Kidney capillary endothelial cell (primary cell): ENCODE measurements at places on chromosomes 11 and 22.

DNA sequence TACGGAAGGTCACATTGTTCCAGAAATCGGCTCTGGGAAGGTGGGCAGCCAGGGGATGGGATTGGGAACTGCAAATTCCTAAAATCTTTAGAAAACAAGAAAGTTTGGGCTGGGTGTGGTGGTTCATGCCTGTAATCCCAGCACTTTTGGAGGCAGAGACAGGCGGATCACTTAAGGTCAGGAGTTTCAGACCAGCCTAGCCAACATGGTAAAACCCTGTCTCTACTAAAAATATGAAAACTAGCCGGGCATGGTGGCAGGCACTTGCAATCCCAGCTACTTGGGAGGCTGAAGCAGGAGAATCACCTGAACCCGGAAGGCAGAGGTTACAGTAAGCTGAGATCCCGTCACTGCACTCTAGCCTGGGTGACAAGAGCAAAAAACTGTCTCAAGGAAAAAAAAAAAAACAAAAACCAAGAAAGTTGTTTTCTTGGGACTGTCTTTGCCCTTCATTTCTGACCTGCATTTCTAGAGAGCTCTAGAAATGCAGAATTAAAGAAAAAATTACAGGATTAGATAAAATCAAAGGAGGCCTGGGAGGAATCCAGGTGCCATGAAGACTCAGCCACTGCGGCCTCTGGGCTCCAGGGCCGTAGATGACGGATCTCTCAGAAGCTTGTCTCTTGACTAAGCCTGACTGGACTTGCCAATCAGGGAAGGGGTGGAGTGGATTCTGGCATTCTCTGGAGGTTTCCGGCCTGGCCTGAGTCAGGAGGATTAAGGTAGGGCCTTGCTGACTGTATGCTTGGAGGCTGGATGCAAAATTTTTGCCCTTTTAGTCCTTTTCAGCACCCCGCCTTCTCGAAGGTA, 5.3 kb upstream of the MALAT1 start:
- peak; percentile 79 for DNase-seq

- no peak for DNase-seq
Measured at GRCh38 chr22:40002935-40003715, 8.4 kb downstream of the FAM83F start.

GRCh38 chr11:130096823-130097222, 27.1 kb downstream of the APLP2 start:
- no peak for DNase-seq

DNA sequence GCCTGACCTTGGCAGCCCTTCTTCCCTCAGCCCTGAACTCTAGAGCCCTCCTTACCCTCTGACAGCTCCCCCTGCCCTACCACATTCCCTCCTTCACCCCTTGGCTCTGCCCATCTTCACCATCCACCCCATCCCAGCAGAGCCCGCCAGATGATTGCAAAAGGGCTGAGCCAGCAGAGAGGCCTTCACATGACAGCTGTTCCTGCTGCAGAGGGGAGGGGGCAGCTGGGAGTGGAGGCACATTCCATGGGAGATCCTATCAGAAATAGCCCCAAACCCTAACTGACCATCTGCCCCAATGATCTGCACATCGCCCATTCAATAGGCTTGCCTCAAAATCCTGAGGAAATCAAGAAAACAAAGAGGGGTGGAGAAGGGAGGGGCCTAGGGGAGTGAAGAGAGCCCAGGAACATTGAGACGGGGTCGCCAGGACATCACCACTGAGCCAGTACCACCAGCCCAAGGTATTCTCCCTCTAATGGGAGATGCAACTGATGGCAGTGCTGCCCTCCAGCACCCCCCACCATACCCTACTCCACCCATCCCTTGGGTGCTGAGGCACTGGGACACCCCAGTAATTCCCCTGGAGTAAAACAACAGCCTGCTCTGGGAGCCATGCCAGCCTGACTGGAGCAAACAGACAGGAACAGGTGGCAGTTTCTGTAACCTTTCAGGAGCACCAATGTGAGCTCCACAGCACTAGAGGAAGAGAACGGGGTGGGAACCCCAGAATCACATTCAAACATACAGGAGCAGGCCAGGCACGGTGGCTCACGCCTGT, 8.0 kb upstream of the AHNAK start:
- no peak for DNase-seq

- no peak for DNase-seq
Measured at GRCh38 chr22:44407987-44408828, 89.8 kb downstream of the RTL6 start.

- DNase-seq: no peak
Measured at GRCh38 chr11:26578998-26579661, 7.1 kb upstream of the MUC15 start.

- DNase-seq: peak; percentile 91
Measured at GRCh38 chr11:120335908-120336640, at the start of gene ARHGEF12. Gene ARHGEF12, plus strand, starts transcription at chr11:120336413. Its CDS starts 831 bp downstream, at chr11:120337244.

- no peak for DNase-seq
Measured at GRCh38 chr22:17903564-17904295, 120.6 kb downstream of the MICAL3 start.

DNA sequence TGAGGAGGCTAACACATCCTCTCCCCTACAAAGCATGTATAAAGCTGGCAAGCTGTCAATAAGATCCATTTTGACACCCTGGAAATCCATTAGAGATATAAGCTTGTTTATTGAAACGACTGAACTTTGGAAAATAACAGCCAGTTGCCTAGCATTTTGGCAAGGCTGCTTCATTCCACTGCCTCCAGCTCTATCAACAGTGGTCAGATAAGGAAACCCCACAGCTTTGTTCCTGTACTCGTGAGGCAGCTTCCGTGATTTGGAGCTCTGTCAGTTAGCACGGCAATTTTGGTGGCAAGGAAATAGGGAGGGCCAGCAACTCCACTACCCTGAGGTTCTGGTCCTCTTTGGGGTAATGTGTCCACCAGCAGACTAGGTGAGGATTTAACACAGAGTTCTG, 2.0 kb upstream of the OR51S1 start:
- no peak for DNase-seq

DNA sequence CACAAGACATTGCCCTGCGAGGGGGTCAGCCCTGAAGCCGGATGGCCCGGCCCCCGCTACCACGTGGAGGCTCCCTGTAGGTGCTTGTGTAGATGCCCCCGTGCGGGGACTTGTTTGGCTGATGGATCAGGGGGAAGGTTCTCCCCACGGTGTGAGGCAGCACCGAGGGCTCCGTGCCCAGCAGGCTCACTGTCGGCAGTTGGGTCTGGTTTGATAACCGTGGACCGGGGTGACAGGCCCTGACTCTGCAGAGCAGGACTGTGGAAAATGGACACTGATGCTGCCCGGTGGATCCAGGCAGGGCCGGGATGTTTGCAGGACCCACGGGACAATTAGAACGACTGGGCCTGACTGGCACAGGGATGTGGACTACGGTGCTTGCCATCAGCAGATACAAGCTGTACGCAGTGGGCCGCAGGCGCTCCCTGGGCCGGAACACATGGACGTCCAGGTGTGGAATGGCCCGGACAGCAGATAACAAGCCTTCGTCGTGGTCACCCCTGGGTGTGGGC, 19.0 kb downstream of the KCNQ1 start:
- DNase-seq: no peak

- DNase-seq: no peak
Measured at GRCh38 chr11:61747967-61748285, 4.5 kb upstream of the MYRF start.

DNA sequence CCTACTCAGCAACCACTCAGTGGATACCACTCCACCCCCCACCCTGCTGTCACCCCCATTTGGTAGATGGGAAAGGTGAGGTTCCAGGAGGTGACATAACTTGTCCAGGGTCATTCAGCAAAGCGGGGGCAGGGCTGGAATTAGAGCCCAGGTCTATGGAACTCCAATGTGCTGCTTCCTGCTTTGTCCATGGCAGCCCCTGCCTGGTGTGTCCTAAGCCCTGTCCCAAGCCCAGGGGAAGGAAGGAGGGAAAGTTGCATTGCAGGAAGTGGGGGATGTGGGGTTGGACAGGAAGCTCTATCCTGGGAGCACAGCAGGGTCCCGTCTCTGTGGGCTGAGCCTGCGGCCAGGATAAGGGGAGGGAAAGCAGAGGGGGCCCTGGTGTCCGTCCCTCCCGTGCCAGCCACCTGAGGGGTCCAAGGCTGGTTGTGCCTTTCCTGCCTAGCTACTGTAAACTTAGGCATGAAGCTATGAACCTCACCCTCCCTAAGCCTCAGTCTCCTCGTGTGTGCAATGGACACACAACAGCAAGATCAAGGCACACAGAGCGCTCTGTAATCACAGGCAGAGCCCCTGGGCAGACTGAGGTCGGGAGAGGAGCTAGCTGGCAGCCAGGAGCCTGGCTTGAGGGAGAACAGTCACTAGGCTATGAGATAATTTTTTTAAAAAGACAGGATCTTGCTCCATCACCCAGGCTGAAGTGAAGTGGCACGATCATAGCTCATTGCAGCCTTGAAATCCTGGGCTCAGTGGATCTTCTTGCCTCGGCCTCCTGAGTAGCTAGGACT, 12.9 kb downstream of the GAL3ST1 start:
- no peak for DNase-seq

GRCh38 chr11:122197066-122197987, 81.3 kb upstream of the BLID start:
- peak; percentile 95 for DNase-seq

- DNase-seq: no peak
Measured at GRCh38 chr11:101278286-101278685, 148.7 kb upstream of the PGR start.

DNA sequence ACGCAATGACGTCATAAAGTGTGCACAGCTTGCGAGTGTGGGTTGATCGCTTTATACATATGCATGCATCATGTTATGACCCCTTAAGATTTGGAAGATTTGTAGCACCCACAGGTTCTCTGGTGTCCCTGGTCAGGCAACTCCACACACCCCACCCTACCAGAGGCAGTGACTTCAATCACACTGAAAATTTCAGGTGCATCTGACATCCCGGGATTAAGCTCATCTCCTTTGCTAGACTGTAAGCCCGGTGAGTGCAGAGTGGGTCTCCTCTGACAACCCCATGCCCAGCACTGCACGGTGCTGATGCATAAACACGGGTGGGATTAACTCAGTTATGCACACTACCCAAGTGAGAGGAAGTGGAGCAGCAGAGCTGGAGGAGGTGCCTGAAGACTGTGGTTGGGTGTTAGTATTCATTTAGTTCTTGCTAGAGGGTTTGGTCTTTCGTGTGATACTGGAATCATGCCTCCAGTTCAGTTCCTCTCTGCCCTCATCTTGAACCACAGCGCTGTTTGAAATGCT, 6.5 kb downstream of the ARSA start:
- no peak for DNase-seq

DNA sequence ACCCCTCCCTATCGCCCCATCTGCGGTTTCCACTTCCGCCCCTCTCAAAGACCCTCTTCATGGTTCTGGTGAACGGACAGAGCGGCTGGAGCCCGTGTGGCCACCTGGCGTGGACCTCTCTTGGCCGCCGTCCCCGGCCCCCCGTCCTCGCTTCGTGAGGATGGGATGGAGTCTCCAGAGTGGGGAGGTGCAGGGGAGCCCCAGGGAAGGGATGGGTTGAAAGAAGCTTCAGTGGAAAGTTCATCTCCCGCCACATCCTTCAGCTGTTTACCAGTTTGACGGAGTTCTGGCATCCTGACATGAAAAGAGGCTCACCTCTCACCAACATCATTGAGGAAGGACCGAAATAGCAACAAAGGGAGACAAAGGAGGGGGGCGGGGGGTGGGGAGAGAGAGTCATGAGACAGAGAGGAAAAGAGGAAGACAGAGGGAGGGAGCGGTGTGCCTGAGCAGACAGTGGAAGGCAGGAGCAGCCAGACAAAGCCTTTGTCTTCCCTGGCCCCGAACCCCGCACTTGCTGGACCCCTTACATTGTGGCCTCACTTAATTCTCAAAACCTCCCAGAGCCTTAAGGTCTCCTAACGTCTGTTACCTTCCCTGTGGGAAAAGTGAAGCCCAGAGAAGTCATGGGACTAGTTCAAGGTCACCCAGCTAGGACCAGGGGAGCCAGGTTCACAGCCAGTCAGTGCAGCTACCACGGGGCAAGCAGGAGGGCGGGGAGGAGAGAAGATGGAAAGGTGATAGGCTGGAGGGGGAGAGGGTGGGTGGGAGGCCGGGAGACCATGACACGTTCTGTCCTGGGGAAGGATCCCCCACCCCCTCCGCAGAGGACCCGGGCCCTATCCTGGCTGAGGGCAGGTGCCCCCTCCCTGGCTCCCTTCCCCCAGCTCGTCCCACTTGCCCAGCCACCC, 54.9 kb downstream of the CD6 start:
- DNase-seq: no peak

DNA sequence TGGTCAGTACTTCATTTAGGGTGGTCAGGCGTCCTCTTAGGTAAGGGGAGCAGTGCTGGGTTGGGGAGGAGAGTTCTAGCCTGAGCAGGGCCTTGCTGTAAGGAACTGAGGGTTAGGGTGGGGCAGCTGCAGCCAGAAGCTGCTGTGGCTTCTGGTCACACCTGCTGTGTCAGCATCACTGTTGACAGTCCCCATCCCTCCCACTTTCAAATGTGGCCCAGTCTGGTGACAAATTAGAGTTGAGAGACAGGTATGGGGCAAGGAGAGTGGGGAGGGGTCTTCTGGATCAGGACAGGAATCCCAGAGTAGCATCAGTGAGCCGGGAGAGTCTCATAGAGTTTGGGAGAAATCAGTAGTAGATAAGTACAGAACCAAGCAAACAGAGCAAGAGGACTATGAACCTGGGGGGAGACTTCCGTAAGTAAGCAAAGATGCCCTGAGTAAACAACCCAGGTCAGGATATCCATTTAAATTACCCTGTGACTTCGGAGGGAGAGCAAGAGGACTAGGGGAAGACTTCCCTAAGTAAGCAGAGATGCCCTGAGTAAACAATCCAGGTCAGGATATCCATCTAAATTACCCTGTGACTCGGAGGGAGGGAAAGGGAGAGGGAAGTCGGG, 53.7 kb downstream of the PPP6R2 start:
- no peak for DNase-seq

DNA sequence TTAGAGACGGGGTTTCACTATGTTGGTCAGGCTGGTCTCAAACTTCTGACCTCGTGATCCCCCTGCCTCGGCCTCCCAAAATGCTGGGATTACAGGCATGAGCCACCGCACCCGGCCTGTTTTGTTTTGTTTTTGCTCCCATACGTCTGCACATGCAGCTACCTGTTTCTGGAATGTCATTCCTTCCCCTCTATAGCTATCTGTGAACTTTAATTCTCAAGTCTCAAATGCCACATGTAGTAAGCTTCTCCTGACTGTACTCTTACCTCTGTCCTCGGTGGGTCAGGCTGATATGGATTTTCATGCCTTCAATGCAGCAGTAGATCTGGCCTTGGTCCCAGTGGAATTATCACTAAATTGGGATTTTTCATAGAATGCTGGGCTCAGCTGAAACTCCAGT, 12.4 kb upstream of the SWAP70 start:
- no peak for DNase-seq

GRCh38 chr22:33958741-33959140, 38.5 kb upstream of the LARGE1 start:
- no peak for DNase-seq

DNA sequence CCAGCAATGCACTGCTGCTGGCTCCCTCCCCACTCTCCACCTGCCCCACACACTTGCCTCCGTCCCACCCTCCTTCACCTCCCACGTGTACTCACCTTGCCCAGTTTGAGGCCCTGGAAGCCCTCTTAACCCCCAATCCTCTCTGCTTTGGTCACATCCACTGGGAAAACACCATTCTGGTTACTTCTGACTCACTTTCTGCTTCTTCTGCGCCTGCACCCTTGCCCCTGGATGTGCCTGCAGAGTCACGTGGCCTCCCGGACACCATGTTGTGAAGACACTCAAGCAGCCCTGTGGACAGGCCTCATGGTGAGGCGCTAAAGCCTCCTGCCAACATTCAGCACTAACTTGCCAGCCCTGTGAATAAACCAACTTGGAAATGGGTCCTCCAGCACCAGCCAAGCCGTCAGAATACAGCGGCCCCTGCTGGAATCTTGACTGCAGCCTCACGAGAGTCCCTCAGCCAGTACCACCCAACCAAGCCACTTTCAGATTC, 2.6 kb upstream of the NAALADL1 start:
- no peak for DNase-seq

GRCh38 chr11:121464352-121464946, 11.7 kb upstream of the SORL1-AS1 start:
- DNase-seq: peak; percentile 79
